Stimulated activated CD8-positive, alpha-beta memory T cell treated with anti-CD3 and anti-CD28 coated beads, Interleukin-2, amount 100 ng/mL, for 1 hour (primary cell): ENCODE measurements at places on chromosomes 2 and 18.

- no peak for DNase-seq
These were observed 42.4 kb upstream of the DDX18 start for GRCh38 chr2:117771969-117772630.

GRCh38 chr2:125857971-125858794 lies 797.8 kb upstream of the GYPC start:
- DNase-seq, result no peak

DNA sequence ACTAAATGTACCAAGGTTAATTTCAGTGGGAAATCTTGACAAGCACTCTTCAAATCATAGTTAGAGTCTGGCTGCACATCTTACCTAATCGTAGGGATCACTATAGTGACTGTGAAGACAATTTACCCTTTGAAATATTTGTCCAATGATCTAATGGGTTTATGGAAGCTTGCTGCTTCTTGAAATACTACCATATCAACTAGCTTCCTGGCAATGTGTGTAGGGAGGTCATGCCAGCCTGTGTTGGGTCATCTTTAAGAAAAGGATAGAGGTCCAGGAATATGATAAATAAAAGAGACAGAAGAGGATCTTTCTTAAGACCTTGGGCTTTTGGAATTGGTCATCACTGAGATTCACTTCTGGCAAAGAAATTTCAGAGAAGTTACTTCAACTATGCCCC lies 84.4 kb downstream of the POLE4 start:
- DNase-seq, result no peak

DNA sequence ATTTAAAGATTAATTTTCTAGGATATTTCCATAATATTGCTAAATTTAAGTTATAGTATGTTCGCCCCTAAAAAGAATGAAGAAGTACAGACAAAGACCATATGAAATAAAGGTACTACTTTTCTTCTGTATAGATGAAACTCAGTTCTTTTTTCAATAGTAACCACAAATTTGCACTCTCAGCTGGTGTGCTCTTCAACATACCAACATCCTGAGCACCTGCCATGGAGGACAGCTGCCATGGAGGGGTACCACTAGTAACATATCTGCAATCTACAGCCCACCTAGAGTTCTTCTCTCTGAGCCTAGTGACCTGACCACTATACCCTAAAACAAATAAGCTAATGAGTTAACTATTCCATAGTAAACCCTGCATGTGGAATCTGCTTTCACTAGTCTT lies 36.8 kb upstream of the ERCC3 start:
- DNase-seq, result no peak

- no peak for DNase-seq
These were observed 41.3 kb downstream of the RRM2 start for GRCh38 chr2:10163498-10164486.

DNA sequence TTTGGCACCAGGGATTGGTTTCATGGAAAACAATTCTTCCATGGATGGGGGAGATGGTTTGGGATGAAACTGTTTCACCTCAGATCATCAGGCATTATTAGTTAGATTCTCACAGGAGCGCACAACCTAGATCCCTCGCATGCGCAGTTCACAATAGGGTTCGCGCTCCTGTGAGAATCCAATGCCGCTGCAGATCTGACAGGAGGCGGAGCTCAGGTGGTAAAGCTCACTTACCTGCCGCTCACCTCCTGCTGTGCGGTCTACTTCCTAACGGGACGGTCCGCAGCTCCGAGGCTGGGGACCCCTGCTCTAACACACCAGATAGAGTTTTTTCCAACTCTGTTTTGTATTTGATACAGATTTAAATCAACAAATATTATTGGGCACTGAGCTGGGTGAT lies 286.5 kb downstream of the MTX2 start:
- no peak for DNase-seq

- DNase-seq, result no peak
These were observed 678.6 kb upstream of the HS6ST1 start for GRCh38 chr2:128997166-128997866.
